Astrocyte (in vitro differentiated cells and primary cell): ENCODE measurements at places on chromosomes 1 and 21. TPM values are rescaled to one million over a fixed set of nuclear protein-coding genes. Genes with fewer than 3 reads are reported as not detected.

DNA sequence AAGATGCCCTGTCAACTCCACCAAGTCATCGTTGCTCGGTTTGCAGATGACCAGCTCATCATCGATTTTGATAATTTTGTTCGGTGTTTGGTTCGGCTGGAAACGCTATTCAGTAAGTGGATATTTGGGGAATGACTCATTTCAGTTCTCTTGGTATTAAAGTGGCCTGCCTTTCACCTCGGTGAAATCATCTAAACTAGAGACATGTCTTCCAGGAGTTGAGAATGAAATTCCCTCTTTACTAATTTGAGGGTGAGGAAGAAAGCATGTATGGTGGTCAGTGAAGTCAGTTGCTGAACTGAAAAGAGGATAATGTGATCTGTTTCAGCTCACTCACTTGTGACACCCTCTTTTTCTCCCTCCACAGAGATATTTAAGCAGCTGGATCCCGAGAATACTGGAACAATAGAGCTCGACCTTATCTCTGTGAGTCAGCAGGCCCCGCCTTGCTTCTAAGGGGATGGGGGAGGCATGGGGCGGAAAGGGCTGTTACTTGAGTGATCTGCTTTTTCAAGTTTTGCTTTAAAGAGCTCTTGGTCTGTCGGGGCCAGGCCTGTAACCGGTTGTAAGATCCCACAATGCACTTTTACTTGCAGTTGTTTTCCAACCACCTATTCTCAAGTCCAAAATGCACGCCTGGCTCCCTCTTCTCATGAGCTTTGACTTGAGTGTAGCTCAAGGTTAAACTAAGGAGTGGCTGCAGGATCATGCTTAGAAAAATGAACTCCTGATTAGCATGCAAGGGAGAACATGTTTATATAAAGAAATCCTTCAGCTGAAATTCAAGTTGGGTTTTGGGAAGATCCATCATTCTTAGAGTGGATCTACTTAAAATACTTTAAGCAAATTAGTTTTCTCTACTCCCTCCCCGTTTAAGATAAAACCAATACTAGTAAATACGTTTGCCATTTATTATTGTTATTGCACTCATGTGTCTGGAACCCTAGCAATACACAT is 59.8 kb downstream of the CAPN2 start:
- H3K27ac ChIP-seq = peak overlapping the region; percentile 95
- H3K36me3 ChIP-seq = peaks cover 55% of the 10 kb centered on the region
- H3K4me1 ChIP-seq = peaks cover 54% of the 10 kb centered on the region
- H3K4me3 ChIP-seq = peak overlapping the region; percentile 5

DNA sequence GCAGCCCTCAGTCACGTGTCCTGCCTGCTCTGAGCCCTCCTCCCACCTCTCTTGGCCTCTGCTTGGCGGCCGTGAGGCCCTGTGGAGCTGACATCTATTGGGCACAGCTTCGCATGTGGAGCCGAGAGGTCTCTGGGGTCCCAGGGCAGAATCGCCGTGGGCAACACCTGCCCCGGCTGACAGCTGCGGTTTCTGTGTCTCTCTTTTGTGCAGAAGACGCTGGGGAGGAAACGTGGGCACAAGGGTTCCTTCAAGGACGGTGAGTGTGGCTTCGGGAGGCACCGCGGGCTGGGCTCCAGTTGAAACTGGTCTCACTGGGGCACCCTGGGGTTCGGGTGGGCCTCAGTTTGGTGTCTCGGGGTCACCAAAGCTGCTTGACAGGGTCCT is 11.5 kb downstream of the ARHGEF16 start:
- H3K27ac ChIP-seq = no peak overlapping the region
- no peak overlapping the region for H3K4me3 ChIP-seq
- no peak for DNase-seq
- no peaks in the 10 kb centered on the region for H3K36me3 ChIP-seq
- H3K27me3 ChIP-seq = no peaks in the 10 kb centered on the region
- H3K4me1 ChIP-seq = peaks cover 8% of the 10 kb centered on the region

- H3K4me1 ChIP-seq = peaks cover 4% of the 10 kb centered on the region
- peak; percentile 71 for DNase-seq
- no peaks in the 10 kb centered on the region for H3K36me3 ChIP-seq
- H3K27ac ChIP-seq = no peak overlapping the region
- H3K4me3 ChIP-seq = peak overlapping the region; percentile 51
Measured at GRCh38 chr1:148264374-148265276, 112.5 kb upstream of the NBPF11 start.

DNA sequence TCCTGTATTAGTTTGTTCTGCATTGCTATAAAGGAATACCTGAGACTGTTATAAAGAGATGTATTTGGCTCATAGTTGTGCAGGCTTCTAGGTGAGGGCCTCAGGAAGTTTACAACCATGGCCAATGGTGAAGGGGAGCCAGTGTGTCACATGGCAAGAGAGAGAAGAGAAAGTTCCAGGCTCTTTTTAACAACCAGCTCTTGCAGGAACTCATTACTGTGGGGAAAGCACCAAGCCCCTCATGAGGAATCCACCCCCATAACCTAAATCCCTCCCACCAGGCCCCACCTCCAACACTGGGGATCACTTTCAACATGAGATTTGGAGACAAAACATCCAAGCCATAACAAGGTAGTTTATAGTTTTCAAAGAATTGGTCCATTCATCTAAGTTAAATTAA is 5.0 kb upstream of the MEAF6 start:
- no peak overlapping the region for H3K27ac ChIP-seq
- no peaks in the 10 kb centered on the region for H3K36me3 ChIP-seq
- peaks cover 5% of the 10 kb centered on the region for H3K4me1 ChIP-seq
- no peak overlapping the region for H3K4me3 ChIP-seq
- no peak for DNase-seq

GRCh38 chr1:32568929-32569328 is 29.7 kb downstream of the ZBTB8A start:
- no peak overlapping the region for H3K4me3 ChIP-seq
- H3K27me3 ChIP-seq = no peaks in the 10 kb centered on the region
- H3K27ac ChIP-seq = no peak overlapping the region
- no peaks in the 10 kb centered on the region for H3K4me1 ChIP-seq
- H3K36me3 ChIP-seq = no peaks in the 10 kb centered on the region
- DNase-seq = no peak

- H3K4me1 ChIP-seq = peaks cover 22% of the 10 kb centered on the region
- H3K36me3 ChIP-seq = no peaks in the 10 kb centered on the region
- peak overlapping the region; percentile 30 for H3K27ac ChIP-seq
- no peak overlapping the region for H3K4me3 ChIP-seq
- peak; percentile 88 for DNase-seq
Measured at GRCh38 chr1:94729267-94729666, 90.9 kb upstream of the SLC44A3 start.

DNA sequence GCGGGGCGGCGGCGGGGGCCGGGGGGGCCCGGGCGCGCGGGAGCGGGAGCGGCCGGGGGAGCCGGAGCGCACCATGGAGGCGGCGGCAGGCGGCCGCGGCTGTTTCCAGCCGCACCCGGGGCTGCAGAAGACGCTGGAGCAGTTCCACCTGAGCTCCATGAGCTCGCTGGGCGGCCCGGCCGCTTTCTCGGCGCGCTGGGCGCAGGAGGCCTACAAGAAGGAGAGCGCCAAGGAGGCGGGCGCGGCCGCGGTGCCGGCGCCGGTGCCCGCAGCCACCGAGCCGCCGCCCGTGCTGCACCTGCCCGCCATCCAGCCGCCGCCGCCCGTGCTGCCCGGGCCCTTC is 546 bp downstream of the SKI start:
- peak overlapping the region; percentile 91 for H3K4me3 ChIP-seq
- H3K36me3 ChIP-seq = no peaks in the 10 kb centered on the region
- peaks cover 35% of the 10 kb centered on the region for H3K4me1 ChIP-seq
- peak overlapping the region; percentile 54 for H3K27ac ChIP-seq
- no peak for DNase-seq
- H3K27me3 ChIP-seq = no peaks in the 10 kb centered on the region

DNA sequence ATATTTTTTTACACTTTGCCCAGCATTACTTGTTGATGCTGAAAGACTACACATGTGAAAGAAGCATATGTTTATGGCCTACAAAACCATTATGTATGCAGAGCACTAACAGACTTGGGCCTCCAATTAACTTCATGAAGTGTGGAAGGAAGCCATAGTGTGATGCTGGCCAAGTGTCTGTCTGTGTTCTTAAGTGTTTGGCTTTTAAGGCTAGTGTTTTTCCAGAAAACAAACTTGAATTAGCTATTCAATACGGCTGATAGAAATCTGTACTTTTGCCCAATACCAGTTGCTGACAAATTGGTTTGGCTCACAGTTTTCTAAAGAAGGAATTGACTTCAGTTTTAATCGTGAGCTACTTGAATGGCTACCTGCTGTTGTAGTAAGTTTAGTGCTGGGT is 136.1 kb downstream of the ADGRL2 start:
- no peak for DNase-seq
- no peaks in the 10 kb centered on the region for H3K36me3 ChIP-seq
- no peak overlapping the region for H3K27ac ChIP-seq
- no peaks in the 10 kb centered on the region for H3K27me3 ChIP-seq
- no peak overlapping the region for H3K4me3 ChIP-seq

DNA sequence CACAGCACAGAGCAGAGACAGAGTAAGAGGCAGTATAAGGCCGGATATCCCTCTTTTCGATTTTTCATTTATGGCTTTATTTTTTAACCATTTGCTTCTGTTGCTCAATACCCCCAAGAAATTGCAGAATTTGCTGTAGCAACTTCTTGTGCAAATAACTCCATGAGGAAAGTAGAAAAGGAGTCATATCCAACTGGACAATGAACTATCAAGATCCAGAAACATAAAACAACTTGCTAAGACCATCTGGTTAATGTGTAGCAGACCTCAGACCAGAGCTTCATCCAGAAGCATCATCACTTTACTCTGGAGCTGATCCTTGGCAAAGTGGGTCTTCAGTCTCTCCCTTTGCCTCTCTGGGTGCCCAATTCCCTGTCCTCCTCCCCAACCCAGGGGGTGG is 45.9 kb downstream of the ZNF697 start:
- H3K27ac ChIP-seq = no peak overlapping the region
- H3K4me3 ChIP-seq = no peak overlapping the region
- no peak for DNase-seq
- H3K4me1 ChIP-seq = peaks cover 6% of the 10 kb centered on the region

DNA sequence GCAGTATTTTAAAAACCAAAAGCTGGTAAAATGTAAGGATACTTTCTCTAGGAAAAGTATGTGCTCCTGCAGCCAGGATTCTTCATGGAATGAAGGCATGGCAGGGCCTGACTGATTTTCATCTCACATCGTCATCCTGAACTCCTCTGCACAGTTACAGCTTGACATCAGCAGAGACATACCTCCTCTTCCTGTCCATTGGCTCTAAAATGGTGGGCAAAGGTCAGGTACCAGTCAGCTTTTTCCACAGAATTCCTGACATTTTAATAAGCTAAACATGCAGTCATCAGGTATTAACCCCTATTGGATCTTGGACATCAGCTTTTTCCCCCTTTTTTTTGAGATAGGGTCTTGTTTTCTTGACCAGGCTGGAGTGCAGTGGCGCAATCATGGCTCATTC is 5.8 kb downstream of the PCNT start:
- H3K27me3 ChIP-seq = no peaks in the 10 kb centered on the region
- no peak overlapping the region for H3K4me3 ChIP-seq

- DNase-seq = no peak
- H3K27me3 ChIP-seq = no peaks in the 10 kb centered on the region
- H3K36me3 ChIP-seq = no peaks in the 10 kb centered on the region
- H3K4me3 ChIP-seq = no peak overlapping the region
Measured at GRCh38 chr1:91527266-91527765, 26.7 kb downstream of the CDC7 start.

- H3K4me3 ChIP-seq = no peak overlapping the region
- H3K27ac ChIP-seq = no peak overlapping the region
- H3K4me1 ChIP-seq = peaks cover 3% of the 10 kb centered on the region
- peak; percentile 43 for DNase-seq
- no peaks in the 10 kb centered on the region for H3K27me3 ChIP-seq
- H3K36me3 ChIP-seq = no peaks in the 10 kb centered on the region
Measured at GRCh38 chr1:63864224-63864641, 90.4 kb downstream of the ROR1 start.

DNA sequence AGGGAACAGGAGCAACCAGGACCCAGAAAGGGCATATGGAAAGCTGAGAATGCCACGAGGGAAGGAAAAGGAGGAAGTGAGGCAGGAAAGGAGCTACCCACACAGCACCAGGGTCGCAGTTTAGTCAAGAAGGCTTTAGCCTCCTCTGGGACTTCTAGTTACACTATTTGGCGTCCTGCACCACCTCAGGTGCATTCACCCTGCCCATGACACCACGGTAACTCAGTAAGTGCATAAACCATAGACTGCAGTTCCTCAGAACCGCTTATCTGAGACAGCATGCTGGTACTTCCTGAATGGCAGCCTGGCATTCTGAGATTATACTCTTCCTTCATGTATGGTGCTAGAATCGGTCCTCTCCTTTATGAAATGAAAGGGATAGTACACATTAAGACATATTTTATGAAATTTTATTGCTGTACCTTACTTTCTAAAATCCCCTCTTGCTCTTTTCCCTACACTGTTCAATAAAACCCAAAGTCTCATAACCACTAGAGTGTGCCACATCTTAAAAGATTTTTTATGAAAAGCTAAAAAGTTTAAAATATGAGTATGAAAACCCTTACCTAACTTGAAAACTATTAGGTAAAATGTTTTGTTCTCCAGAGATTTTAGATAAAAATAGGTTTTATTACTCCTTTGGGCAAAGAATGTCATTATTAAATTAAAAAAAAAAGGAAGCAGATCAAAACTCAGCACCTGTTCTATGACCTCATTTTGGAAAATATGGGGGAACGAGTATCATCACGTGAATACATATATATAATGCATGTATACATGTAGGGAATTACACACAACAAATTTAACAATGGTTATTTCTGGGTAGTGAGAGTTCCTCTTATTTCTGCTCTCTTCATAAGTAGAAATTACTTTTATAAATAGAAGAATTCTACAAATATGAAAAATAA is 67.3 kb downstream of the VAV3 start:
- no peaks in the 10 kb centered on the region for H3K4me1 ChIP-seq
- no peaks in the 10 kb centered on the region for H3K36me3 ChIP-seq
- no peaks in the 10 kb centered on the region for H3K27me3 ChIP-seq
- DNase-seq = no peak
- no peak overlapping the region for H3K27ac ChIP-seq
- H3K4me3 ChIP-seq = no peak overlapping the region

GRCh38 chr1:213131851-213132655 is 81.0 kb downstream of the RPS6KC1 start:
- H3K4me3 ChIP-seq = no peak overlapping the region
- H3K4me1 ChIP-seq = peaks cover 11% of the 10 kb centered on the region
- H3K27me3 ChIP-seq = no peaks in the 10 kb centered on the region
- H3K36me3 ChIP-seq = no peaks in the 10 kb centered on the region
- DNase-seq = no peak
- no peak overlapping the region for H3K27ac ChIP-seq

DNA sequence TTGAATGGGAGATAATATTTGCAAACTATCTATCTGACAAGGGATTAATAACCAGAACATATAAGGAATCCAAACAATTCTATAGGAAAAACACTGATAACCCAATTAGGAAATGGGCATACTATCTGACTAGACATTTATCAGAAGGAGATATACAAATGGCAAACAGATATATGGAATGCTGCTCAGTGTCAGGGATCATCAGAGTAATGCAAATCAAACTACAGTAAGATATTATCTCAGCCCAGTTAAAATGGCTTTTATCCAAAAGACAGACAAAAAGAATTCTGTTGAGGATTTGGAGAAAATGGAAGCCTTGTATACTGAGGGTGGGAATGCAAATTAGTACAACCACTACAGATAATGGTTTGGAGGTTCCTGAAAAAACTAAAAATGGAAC is 758.0 kb upstream of the B3GALT2 start:
- no peaks in the 10 kb centered on the region for H3K36me3 ChIP-seq
- DNase-seq = no peak
- H3K4me1 ChIP-seq = no peaks in the 10 kb centered on the region
- H3K27me3 ChIP-seq = no peaks in the 10 kb centered on the region

PITHD1 gene
- 33.7 and 37.3 TPM in 2 replicates for total RNA-seq

MROH9 gene
- total RNA-seq = not detected in 2 replicates

CD101 gene
- total RNA-seq = 1.6 and 2.6 TPM in 2 replicates

C1orf74 gene
- total RNA-seq = 2.2 and 2.6 TPM in 2 replicates

RNF186 gene
- not detected in 2 replicates for total RNA-seq

BCAR3 gene
- 30.0 and 31.1 TPM in 2 replicates for total RNA-seq

RAB7B gene
- total RNA-seq = 6.6 and 8.1 TPM in 2 replicates

ADORA1 gene
- 2.2 and 5.7 TPM in 2 replicates for total RNA-seq
